ENCODE measurements at places on chromosomes 16 and 17. TPM values are rescaled to one million over a fixed set of nuclear protein-coding genes. Genes with fewer than 3 reads are reported as not detected.

The ZNF689 gene
- total RNA-seq = 7.9 TPM

GRCh38 chr17:16623282-16623681, 30.4 kb downstream of the ZNF624 start:
- no peaks in the 10 kb centered on the region for H3K36me3 ChIP-seq
- no peaks in the 10 kb centered on the region for H3K4me1 ChIP-seq
- no peak overlapping the region for H3K27ac ChIP-seq
- no peak for DNase-seq
- H3K27me3 ChIP-seq = no peaks in the 10 kb centered on the region

DNA sequence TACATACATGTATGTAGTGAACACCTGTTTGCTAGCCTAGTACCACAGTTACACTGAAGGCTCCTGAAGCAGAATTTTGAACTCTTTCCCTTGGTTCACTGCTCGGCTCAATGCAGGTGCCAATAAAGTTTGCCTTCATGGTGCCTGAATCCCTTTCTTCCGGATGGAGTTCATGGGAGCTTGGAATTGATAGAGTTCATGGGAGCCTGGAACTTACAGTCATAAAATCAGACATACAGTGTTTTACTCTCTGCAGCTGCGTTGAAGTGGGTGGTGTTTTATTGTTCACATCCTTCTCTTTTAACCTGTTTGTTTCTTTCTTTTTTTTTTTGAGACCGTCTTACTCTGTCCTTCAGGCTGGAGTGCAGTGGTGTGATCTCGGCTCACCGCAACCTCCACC, 29.2 kb upstream of the ABR start:
- H3K27ac ChIP-seq = no peak overlapping the region
- DNase-seq = no peak
- peaks cover 32% of the 10 kb centered on the region for H3K27me3 ChIP-seq
- H3K4me1 ChIP-seq = no peaks in the 10 kb centered on the region
- no peak overlapping the region for H3K4me3 ChIP-seq

DNA sequence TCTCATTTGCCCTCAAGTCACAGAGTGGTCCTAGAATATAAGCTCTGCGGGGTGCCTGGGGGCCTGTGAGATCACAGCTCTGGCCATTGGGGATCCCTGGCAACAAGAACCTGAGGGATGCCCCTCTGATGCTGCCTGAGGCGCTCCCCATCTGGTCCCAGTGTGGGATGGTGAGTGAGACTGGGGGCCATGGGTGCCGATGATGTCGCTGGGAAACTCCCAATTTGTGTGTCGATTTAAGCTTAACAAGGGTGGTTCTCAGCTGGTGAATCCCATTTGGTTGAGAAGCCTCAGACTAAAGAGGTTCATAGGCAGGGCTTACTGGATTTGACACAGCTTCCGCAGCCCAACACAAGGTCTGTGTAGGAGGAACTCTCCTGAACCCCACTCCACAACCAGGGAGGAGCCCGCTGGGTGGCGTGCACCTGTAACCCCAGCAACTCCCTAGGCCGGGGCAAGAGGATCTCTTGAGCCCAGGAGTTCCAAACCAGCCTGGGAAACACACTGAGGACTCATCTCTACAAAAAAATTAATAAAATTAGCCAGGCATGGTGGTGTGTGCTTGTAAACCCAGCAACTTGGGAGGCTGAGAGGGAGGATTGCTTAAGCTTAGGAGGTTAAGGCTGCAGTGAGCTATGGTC, 63.7 kb upstream of the SIAH1 start:
- no peak overlapping the region for H3K27ac ChIP-seq
- no peaks in the 10 kb centered on the region for H3K27me3 ChIP-seq
- no peak overlapping the region for H3K4me3 ChIP-seq
- H3K36me3 ChIP-seq = no peaks in the 10 kb centered on the region

- peaks cover 25% of the 10 kb centered on the region for H3K27me3 ChIP-seq
- no peaks in the 10 kb centered on the region for H3K36me3 ChIP-seq
- no peak overlapping the region for H3K27ac ChIP-seq
Observed at GRCh38 chr17:7119314-7119713, 4.7 kb upstream of the ASGR2 start.

- H3K27ac ChIP-seq = no peak overlapping the region
- H3K36me3 ChIP-seq = no peaks in the 10 kb centered on the region
- no peak for DNase-seq
- H3K4me3 ChIP-seq = no peak overlapping the region
Observed at GRCh38 chr16:24291932-24292331, 35.8 kb downstream of the CACNG3 start.

DNA sequence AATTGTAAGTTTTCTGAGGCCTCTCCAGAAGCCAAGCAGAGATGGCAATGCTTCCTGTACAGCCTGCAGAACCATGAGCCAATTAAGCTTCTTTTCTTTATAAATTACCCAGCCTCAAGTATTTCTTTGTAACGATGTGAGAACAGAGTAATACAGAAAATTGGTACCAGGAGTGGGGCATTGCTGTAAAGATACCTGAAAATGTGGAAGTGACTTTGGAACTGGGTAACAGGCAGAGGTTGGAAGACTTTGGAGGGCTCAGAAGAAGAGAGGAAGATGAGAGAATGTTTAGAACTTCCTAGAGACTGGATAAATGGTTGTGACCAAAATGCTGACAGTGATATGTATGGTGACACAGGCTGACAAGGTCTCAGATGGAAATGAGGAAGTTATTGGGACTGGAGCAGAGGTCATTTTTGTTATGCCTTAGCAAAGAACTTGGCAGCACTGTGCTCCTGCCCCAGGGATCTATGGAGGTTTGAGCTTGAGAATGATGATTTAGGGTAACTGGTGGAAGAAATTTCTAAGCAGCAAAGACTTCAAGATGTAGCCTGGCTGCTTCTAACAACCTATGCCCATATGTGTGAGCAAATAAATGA, 23.1 kb downstream of the PRDM7 start:
- H3K4me3 ChIP-seq = no peak overlapping the region
- peaks cover 11% of the 10 kb centered on the region for H3K4me1 ChIP-seq
- no peaks in the 10 kb centered on the region for H3K36me3 ChIP-seq
- DNase-seq = no peak

GRCh38 chr16:20676268-20676825, 21.1 kb downstream of the ACSM1 start:
- no peak overlapping the region for H3K27ac ChIP-seq
- no peaks in the 10 kb centered on the region for H3K27me3 ChIP-seq
- H3K4me3 ChIP-seq = no peak overlapping the region
- no peak for DNase-seq
- H3K4me1 ChIP-seq = no peaks in the 10 kb centered on the region
- H3K36me3 ChIP-seq = no peaks in the 10 kb centered on the region

DNA sequence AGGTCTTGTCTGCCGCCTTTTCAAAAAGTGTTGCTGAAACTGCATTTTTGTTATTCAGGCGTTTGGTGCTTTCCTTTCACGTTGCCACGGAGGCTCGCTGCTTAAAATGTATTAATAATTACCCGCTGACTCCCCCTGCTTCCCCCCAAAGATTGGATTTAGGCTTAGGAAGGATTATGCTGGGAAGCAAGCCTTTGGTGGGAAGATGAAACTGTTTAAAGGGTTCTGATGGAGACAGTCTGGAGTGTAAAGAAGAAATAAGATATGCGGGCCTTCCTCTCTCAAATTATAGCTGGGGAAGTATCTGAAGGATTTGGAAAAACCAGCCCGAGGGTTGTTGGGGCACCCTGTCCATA, 1.1 kb downstream of the KSR1 start:
- peak overlapping the region; percentile 75 for H3K4me3 ChIP-seq
- H3K27ac ChIP-seq = peak overlapping the region; percentile 26
- peaks cover 2% of the 10 kb centered on the region for H3K27me3 ChIP-seq

The NACA2 gene
- total RNA-seq = not detected

The CAVIN1 gene
- 644 TPM for total RNA-seq

- no peak overlapping the region for H3K27ac ChIP-seq
- H3K27me3 ChIP-seq = peaks cover 43% of the 10 kb centered on the region
- no peak overlapping the region for H3K4me3 ChIP-seq
- no peaks in the 10 kb centered on the region for H3K36me3 ChIP-seq
Observed at GRCh38 chr17:36773039-36773438, 164.2 kb upstream of the LHX1 start.
